ENCODE measurements at places on chromosomes 1 and 21.

DNA sequence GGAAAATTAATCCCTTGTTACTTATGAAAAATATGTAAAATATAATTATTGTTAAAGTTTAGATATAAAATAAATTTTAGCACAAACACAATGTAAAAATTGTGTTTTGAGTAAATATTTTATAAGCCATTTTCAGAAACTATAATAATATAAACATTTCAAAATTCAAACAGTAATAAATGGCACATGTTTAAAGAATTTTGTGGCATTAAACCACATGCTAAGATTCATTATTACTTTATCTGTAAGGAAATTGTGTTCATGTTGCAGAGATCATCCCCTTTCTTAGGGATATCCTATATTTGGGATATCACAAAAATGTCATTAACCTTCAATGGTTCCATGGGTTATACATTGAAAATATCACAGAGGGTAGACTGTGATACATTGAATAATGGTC lies 1044.3 kb downstream of the AMY1C start:
- DNase-seq: no peak

- DNase-seq: no peak
These were observed 13.6 kb downstream of the RD3 start for GRCh38 chr1:211478376-211478775.

DNA sequence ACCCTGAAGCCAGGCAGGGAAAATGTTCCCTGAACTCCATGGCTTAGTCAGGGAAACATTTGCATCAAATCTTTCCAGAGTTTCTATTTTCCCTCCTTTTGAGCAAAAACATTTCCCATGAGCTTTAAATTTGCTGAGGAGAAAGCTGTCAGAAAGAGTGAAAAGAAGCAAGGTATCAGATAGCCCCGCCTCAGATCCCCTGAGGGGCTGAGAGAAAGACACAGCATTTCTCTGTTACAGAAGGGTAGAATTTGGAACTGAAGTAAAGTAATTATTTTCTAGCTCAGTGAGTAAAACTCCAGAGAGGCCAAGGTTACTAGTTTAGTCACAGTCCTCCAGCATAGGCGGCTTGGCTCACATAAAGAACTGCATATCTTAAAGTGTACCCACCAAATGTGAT lies 10.6 kb downstream of the FMO1 start:
- DNase-seq: no peak

- no peak for DNase-seq
These were observed 37.1 kb upstream of the DOCK7 start for GRCh38 chr1:62725255-62725654.

- no peak for DNase-seq
These were observed 26.4 kb upstream of the CLIC6 start for GRCh38 chr21:34642211-34643075.

- no peak for DNase-seq
These were observed 5.9 kb upstream of the FOXO6 start for GRCh38 chr1:41355356-41355755.

DNA sequence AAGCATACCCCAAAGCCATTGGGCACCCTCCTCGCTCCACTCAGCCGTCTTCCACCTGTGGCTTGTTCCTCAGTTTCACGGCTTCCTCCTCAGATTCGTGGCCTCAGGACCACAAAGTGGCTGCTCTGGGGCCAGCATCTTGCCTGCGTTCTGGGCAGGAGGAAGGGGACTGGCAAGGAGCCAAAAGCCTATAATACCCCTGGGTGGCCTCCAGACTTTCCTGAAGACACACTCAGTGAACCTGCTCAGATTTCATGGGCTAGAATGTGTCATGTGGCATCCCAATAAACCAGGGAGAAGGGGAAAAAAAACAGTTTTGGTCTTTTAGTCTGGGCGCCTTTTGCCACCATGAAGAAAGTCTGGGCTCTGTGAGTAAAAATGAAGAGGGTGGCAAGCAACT lies 62.0 kb downstream of the SDC3 start:
- DNase-seq: no peak

GRCh38 chr1:168098534-168099320 lies 38.0 kb downstream of the GPR161 start:
- no peak for DNase-seq

- DNase-seq: no peak
These were observed 10.5 kb downstream of the C1orf115 start for GRCh38 chr1:220700556-220701179.

- no peak for DNase-seq
These were observed 52.8 kb upstream of the LYPLAL1 start for GRCh38 chr1:219120624-219121544.

DNA sequence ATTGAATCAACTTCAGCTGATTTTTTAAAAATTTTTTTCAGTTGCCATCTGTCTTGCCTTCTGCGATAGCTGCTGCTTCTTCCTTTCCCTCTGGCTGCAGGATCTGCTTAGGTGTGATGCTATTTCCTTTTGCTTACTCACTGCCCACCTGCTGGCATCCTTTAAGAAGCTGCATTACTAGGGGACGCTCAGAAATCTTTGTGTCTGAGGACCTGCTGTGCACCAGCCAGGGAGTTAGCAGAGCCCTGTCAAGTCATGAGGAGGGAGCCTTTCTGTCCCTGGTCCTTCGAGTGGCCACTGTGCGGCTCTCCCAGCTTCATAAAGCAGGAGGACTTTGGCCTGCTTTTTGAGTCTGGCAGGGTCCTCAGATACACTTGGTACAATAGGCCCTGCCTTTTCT lies 327.8 kb downstream of the USH2A start:
- no peak for DNase-seq

Measured in stimulated activated CD4-positive, alpha-beta T cell treated with anti-CD3 and anti-CD28 coated beads, Interleukin-1b, Interleukin-23, amount 100 ng/mL, for 24 hours (primary cell).